ENCODE measurements at places on chromosomes 2 and 18.
A peak's percentile ranks its signal among the peaks of the same experiment; 100 is the strongest.

DNA sequence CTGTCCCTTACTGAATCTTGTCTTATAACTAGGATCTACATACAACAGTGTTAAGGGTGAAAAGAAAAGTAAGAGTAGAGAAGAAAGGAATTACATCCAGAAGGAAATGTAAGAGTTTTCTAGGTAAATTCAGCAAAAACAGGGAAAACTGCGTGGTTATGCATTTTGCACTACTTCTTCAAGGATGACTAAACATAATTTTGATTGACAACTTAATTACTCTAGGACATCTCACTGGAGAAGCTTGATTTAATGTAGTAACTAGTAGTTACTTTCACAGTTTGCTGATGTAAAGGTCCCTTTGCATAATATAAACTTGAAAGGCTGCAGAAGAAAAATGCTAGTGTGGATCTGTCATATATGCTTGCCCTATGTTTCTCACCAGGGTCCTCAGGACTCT, 213.4 kb upstream of the CYP26B1 start:
- no peak for DNase-seq

- DNase-seq: no peak
Observed at GRCh38 chr18:36733150-36733549, 95.7 kb downstream of the TPGS2 start.

GRCh38 chr2:38863061-38863695, 12.6 kb downstream of the DHX57 start:
- DNase-seq: no peak

DNA sequence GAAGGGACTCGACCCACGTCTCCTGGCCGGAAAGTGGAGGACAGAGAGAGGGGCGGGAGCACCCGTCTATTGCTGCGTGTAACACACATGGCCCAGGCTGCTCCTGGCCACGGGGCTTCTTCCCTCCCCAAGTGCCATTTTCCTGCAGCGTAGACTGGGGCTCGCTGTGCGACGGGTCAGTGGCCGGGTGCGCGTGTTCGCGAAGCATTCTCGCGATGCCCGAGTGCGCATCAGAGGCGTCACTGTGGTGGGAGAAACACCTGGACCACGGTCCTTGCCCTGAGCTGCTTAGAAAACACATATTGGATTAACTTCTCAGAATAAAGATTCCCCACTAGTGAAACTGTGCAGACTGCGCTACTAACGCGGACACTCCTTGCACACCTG, 200.8 kb downstream of the EIPR1 start:
- no peak for DNase-seq

- DNase-seq: no peak
Observed at GRCh38 chr2:49262801-49263560, 108.7 kb upstream of the FSHR start.

DNA sequence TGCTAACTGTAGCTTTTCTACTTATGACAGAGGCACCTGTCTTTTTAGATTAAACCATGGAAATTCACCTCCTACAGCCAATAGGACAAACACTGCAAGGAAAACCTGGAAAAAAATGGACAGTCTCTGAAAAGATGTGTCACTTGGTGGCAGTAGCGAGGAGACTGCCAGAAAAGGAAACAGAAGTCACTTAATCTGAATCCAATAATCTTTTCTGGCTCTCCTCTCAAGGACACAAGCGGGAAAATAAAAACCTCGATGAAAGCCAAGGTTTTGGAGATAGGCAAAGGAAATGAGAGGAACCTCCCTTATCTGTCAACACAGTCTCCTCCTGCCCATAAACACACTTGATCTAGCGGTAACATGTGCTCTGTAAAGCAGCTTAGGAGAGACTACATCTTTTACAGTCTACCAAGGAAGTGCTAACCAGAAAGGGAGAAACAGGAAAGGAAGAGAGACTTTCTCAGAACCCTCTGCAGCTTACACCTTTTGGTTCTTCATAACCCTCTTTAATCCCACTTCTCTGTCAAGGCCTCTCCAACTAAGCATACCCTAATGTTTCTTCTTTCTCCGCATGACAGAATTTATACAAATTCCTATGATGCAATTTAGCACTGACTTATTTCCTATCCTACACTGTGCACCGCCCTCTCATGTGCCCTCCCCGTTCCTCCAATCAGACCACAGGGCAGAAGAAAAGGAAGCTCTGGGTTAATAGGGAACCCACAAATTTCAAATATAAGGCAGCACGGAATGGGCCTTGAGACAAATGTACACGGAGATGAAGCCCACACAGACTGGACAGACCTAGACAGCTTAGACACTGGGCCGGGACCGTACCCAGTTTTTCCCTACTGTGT, 52.8 kb downstream of the CLASP1 start:
- peak; percentile 69 for DNase-seq

DNA sequence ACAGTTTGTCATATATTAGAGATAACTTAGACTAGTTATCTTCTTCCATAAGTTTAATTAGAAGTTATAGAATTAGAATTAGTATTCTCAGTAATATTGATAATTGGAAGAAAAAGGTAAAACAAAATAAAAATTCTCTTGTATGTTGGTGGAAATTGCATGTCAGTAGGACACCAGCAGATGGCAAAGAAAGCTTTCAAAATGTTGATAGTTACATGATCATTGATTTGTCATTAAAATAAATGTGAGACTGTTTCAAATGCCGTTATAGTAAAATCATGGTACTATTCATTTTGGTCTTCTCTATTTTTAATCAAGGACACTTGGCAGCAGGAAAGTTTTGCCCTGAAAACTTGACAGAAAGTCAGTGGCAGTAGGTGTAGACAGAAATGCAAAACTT, 270.2 kb downstream of the TGIF1 start:
- no peak for DNase-seq

GRCh38 chr2:128644156-128644555, 325.5 kb upstream of the HS6ST1 start:
- peak; percentile 77 for DNase-seq

DNA sequence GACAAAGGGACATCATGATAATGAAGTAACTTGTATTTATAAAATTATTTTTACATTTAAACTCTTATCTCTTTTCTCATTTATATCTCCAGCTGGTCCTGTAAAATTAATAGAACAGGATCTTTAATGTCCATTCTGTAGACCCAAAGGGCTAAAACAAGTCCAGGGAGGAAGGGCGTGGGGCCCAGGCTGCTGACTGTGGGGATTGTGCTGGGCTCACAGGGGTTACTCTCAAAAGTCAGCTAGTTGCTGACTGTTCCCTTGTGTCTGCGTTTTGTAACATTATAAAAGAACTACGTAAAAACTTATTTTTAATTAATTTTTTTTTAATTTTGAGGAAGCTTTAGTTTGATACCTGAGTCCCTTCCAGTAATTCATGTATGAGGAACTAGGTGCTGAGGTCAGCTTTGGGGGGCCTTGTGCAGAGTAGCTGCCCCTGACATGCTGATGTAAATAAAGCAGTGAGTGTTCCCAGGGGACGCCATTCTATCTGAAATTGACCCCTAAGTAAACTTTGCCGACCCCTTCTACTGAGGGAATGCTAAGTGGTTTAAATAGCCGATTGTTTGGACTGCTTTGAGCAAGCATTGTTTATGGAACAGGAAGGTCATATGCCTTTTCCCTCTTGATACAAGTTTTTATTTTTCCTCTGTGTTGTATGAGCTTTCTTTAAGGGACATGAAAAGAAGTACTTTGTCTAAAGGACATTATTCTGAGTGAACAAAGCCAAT, 56.4 kb downstream of the MERTK start:
- no peak for DNase-seq

- peak; percentile 73 for DNase-seq
Observed at GRCh38 chr2:211802666-211803065, 735.9 kb downstream of the ERBB4 start.

All from brain (organoid and tissue), 16 donors.